ENCODE measurements at places on chromosomes 12 and 14.
A peak's percentile ranks its signal among the peaks of the same experiment; 100 is the strongest.

- H3K4me1 ChIP-seq = peaks cover 41% of the 10 kb centered on the region
- H3K27ac ChIP-seq = no peak overlapping the region
- H3K36me3 ChIP-seq = no peaks in the 10 kb centered on the region
- DNase-seq = no peak
Measured at GRCh38 chr14:55450539-55450938, 10.1 kb upstream of the TBPL2 start.

DNA sequence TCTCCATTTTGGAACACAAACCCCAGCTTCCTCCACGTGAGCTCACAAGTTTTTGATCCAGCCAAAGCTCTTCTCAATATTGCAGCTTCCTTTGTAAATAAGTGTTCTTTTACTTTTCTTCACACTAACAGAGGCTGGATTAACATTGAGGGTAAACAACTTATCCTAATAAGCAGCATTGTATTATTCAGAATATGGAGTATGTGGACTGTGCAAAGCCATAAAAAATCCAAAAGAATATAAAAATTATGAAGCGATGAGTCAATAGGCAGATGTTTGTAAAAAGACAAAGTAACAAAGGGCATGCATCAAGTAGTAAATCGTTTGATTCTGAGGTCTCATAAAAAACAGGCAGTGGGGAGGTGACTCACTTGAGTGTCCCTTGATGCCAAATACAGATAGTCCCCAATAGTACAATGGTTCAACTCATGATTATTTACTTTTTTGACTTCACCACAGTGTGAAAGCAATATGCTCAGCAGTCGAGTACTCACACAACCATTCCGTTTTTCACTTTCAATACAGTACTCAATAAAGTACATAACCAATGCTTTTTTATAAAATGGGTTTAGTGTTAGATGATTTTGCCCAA, 23.1 kb upstream of the KCNK10 start:
- H3K36me3 ChIP-seq = no peaks in the 10 kb centered on the region
- no peak for DNase-seq
- H3K4me1 ChIP-seq = no peaks in the 10 kb centered on the region
- no peaks in the 10 kb centered on the region for H3K27me3 ChIP-seq

- H3K36me3 ChIP-seq = no peaks in the 10 kb centered on the region
- DNase-seq = no peak
- peaks cover 1% of the 10 kb centered on the region for H3K27me3 ChIP-seq
- no peaks in the 10 kb centered on the region for H3K4me1 ChIP-seq
- no peak overlapping the region for H3K4me3 ChIP-seq
Measured at GRCh38 chr12:28814246-28814645, 334.8 kb upstream of the FAR2 start.

DNA sequence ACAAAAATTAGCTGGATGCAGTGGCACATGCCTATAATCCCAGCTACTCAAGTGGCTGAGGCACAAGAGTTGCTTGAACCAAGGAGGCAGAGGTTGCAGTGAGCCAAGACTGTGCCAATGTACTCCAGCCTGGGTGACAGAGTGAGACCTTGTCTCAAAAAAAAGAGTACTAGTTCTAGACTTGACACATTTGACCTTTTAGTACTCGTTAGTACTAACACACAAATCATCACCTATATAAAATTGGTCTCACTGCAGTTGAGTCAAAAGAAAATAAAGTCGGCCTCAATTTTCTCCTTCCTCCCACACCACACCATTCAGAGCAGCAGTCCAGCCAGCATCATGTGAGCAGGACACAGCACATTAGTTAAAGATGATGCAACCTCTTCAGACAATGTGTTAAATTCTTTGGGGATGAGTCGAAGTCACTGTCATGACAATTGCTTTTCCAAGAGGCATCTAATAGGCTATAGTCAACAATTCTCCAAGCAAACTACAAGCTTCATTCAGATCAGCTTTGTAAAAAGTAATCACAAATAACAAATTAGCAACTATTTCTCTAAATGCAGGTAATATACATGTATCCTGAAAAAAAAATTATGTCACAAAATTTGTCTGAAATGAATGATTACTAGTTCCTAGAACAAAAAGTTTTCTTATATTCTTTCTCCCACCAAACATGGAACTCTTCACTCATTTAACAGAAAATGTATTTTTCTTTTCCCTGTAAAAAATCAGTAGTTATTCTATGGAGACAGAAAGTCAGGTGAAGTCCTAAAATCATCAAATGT, 55.6 kb downstream of the CLIP1 start:
- peak overlapping the region; percentile 56 for H3K27ac ChIP-seq
- DNase-seq = no peak
- no peaks in the 10 kb centered on the region for H3K27me3 ChIP-seq
- no peak overlapping the region for H3K4me3 ChIP-seq

DNA sequence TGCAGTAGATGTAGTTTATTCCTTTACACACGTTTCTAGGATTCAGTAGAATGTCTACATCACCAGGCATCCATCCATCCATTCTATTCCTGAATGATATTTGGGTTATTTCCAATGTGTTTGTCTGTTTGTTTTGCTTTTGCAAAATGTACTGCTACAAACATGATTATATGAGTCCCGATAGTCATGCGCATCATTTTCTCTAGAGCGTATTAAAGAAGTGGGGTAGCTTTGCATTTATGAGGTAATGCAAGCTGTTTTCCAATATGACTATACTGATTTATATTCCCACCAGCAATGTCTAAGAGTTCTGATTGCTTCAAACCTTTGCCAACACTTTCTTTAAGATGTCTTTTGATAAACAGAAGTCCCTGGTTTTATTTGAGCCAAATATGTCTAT, 253.2 kb downstream of the NOVA1 start:
- no peak for DNase-seq
- H3K4me1 ChIP-seq = no peaks in the 10 kb centered on the region

DNA sequence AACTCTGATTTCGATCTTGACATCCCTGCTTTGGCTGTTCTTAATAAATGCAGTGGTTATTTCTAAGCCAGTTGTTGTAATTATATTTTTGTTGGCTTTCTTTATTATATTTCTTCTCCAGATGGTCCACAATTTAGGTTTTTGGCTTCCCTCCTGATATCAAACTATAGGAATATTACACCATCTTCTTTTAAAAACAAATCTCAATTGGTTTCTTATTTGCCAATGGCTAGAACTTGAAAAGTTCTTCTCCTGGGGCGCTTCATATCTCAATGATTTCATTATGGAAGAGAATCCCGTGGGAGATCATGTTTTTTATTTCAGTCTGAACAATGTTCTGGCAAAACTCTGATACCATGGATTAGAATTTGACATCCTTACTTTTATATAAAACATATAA, 292.3 kb downstream of the FLRT2 start:
- no peak for DNase-seq
- no peak overlapping the region for H3K4me3 ChIP-seq
- H3K27ac ChIP-seq = no peak overlapping the region
- no peaks in the 10 kb centered on the region for H3K36me3 ChIP-seq

- no peaks in the 10 kb centered on the region for H3K4me1 ChIP-seq
- no peaks in the 10 kb centered on the region for H3K27me3 ChIP-seq
- no peak for DNase-seq
- no peak overlapping the region for H3K4me3 ChIP-seq
- peaks cover 36% of the 10 kb centered on the region for H3K36me3 ChIP-seq
Measured at GRCh38 chr14:102363182-102363943, 622 bp downstream of the TECPR2 start.

GRCh38 chr14:70885343-70886022, 21.8 kb upstream of the PCNX1 start:
- no peaks in the 10 kb centered on the region for H3K4me1 ChIP-seq
- no peaks in the 10 kb centered on the region for H3K36me3 ChIP-seq
- DNase-seq = no peak
- H3K4me3 ChIP-seq = no peak overlapping the region
- H3K27me3 ChIP-seq = peaks cover 33% of the 10 kb centered on the region
- H3K27ac ChIP-seq = no peak overlapping the region

DNA sequence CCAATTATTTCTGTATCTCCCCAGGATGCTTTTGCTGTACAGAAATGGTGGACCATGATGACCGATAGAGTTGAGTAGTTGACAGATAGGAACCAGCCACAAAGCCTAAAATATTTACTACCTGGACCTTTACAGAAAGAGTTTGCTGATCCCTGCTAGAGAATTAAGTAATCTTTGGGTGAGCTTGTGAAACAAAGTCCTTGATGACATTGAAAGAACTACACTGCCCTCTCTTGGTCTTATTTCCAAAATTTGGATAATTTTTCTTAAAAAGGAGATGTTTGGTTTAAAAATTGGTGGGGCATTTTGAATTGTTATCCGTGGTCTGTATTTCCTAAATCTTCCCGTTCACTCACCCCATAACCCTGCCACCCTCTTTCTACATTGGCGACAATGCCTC, 13.7 kb upstream of the TCTN1 start:
- no peaks in the 10 kb centered on the region for H3K27me3 ChIP-seq
- H3K27ac ChIP-seq = peak overlapping the region; percentile 27
- DNase-seq = no peak

- H3K4me3 ChIP-seq = no peak overlapping the region
- H3K4me1 ChIP-seq = no peaks in the 10 kb centered on the region
- H3K27me3 ChIP-seq = no peaks in the 10 kb centered on the region
- DNase-seq = no peak
- H3K27ac ChIP-seq = no peak overlapping the region
- H3K36me3 ChIP-seq = peaks cover 50% of the 10 kb centered on the region
Measured at GRCh38 chr12:65845751-65846537, 21.7 kb downstream of the HMGA2 start.

DNA sequence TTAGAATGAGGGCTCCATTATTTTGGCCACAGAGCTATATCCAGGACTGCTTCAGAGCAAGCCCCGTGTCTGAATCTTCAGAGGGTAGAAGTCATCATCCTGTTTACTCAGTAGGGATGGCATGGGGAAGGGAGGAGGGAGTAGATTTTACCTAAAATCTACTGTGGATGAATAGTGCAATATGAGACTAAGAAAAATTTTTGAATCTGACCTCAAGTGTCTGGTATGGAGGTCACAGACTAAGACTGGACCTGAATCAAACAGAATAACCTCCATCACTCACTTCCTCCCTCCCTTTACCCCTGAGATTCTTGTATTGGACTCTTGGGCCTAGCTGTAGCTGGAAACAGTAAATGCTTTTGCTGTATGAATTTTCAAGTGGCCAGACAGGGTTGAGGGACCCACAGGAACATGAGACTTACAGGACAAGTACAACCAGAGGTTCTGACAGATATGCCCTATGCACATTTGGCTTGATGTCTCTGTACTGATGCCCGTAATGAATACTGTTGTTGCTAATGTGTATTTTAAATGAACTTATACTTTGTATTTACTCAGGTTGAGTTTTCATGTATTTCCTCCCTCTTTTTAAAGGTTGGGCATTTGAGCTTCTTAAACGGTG, 78.5 kb downstream of the CCDC91 start:
- no peak for DNase-seq
- H3K27me3 ChIP-seq = no peaks in the 10 kb centered on the region
- H3K27ac ChIP-seq = no peak overlapping the region
- H3K4me3 ChIP-seq = no peak overlapping the region

- H3K36me3 ChIP-seq = peaks cover 23% of the 10 kb centered on the region
- H3K27ac ChIP-seq = peak overlapping the region; percentile 88
- DNase-seq = peak; percentile 39
- no peaks in the 10 kb centered on the region for H3K27me3 ChIP-seq
- peaks cover 9% of the 10 kb centered on the region for H3K4me1 ChIP-seq
Measured at GRCh38 chr12:42483521-42483790, 106.1 kb downstream of the PRICKLE1 start.

GRCh38 chr14:59465316-59466135, at the start of gene GPR135:
Gene GPR135, minus strand, starts transcription at chr14:59465380. Its CDS starts 154 bp downstream, at chr14:59465226.
- H3K27ac ChIP-seq = peak within 1 kb of the TSS; percentile 32
- peaks cover 12% of the 10 kb centered on the region for H3K36me3 ChIP-seq
- DNase-seq = no peak
- peak within 1 kb of the TSS; percentile 78 for H3K4me3 ChIP-seq
- H3K4me1 ChIP-seq = no peaks in the 10 kb centered on the region
- no peaks in the 10 kb centered on the region for H3K27me3 ChIP-seq

GRCh38 chr14:101456246-101457175, 104.8 kb upstream of the DIO3 start:
- no peaks in the 10 kb centered on the region for H3K27me3 ChIP-seq
- no peak for DNase-seq
- H3K4me3 ChIP-seq = no peak overlapping the region
- no peaks in the 10 kb centered on the region for H3K36me3 ChIP-seq

- peaks cover 22% of the 10 kb centered on the region for H3K27me3 ChIP-seq
- H3K27ac ChIP-seq = no peak overlapping the region
- H3K4me3 ChIP-seq = no peak overlapping the region
- DNase-seq = no peak
Measured at GRCh38 chr14:33642080-33642479, 308.8 kb downstream of the EGLN3 start.

- no peaks in the 10 kb centered on the region for H3K4me1 ChIP-seq
- H3K36me3 ChIP-seq = peaks cover 54% of the 10 kb centered on the region
- DNase-seq = no peak
- H3K27me3 ChIP-seq = no peaks in the 10 kb centered on the region
Measured at GRCh38 chr12:50727466-50727865, 36.4 kb upstream of the ATF1 start.

Data from Calu3 (cell line).